ENCODE measurements at places on chromosomes 13 and 19. TPM values are rescaled to one million over a fixed set of nuclear protein-coding genes. Genes with fewer than 3 reads are reported as not detected.

Gene ZNF460
- 57.6 TPM for total RNA-seq

Gene MYO1F
- total RNA-seq, result 3.3 TPM

DNA sequence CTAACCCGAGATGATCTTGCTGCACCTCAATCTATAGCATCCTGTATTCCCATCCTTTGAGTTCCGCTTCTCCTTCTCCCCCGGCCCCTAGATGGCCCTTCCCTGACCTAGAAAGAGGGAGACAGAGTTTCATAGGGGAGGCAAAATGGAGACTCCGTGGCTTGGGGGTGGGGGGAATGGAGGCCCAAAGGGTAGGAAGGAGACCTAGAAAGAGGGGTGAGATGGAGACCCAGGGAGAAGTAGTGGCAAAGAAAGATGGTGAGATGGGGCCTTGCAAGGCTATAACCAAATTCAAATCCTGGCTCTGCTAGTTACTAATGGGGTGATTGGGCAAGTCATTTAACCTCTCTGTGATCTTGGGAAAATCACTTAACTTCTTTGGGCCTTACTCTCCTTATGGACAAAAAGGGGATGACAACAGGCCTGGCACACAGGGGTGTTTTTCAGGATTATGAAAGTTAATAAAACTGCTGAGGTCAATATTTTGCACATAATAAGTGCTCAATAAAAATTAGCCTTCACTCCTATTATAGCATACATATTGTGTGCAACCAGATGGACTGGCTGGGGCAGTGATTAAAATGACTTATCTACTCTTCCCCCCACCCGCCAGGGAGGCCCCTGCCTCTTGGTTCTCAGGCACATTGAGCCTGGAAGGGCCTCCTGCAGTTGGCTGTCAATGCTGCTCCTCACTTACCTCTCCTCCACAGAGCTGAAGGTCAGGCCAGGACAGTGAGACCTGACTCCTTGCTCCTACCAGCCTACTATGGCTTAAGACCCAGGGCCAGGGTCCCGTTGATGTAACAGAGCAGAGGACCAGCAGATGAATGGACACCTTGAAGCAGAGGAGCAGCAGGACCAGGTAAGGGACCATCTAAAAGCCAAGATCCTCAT is 633 bp downstream of the SPHK2 start:
- no peak for DNase-seq

GRCh38 chr19:17757125-17757524 is 5.8 kb downstream of the FCHO1 start:
- peak; percentile 29 for DNase-seq

DNA sequence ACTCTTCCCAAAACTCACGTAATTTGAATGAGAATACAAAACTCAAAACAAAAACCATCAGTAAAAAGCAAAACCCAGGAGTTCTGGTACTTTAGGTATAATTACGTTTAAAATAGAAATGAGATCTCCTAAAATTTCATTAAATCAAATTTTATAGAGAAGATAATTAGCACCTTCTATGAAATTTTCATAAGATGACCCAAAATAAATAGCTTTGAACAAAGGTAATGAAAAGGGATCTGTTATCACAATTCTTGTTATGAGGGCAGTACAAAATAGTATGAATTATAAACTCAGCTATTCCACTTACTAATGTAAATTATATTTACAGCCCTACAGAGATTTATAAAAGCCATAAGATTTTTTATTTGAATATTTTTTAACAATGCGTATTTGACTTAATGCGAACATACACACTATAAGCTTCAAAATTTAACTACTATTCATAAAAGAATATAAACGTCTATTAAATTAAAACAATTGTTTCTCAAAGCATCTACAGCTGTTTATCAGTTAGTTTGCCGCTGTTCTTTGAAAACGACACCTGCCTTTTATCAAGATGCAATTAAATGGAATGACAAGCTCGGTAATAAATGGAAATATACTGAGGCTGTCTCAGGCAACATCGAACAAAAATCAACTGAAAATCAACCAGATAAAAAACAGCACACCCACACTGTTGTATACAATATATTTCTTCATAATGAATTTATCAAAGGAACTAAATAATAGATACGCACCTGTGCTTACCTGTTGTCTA is 63.8 kb downstream of the KCNRG start:
- DNase-seq, result no peak
